ENCODE measurements at places on chromosomes 5 and 9.
A peak's percentile ranks its signal among the peaks of the same experiment; 100 is the strongest.

- DNase-seq = no peak
Observed at GRCh38 chr5:154868702-154869101, 10.3 kb downstream of the CNOT8 start.

DNA sequence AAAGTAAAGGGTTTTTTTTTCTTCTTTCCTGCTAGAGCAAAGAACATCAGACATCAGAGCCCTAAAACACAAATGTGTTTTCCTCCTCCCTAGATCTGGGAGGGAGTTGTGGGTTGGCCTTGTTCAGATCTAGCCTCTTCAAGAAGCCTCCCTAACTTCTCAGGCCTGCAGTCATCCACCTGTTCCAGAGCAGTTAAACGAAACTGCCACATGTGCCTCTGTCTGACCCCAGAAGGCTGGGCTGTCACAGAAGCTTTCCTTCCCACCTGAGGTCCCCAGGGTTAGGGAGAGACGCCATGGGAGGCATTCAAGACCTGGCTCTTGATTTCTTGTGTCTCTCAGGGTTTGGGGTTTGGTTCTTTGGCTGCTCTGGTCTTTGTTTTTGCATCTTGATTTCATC, 87.0 kb downstream of the DAB2IP start:
- no peak for DNase-seq

GRCh38 chr5:149464796-149465489, 85.9 kb upstream of the IL17B start:
- DNase-seq = no peak

- no peak for DNase-seq
Observed at GRCh38 chr9:112093147-112093869, 81.8 kb downstream of the SUSD1 start.

GRCh38 chr5:13997514-13997913, 53.0 kb upstream of the DNAH5 start:
- no peak for DNase-seq

DNA sequence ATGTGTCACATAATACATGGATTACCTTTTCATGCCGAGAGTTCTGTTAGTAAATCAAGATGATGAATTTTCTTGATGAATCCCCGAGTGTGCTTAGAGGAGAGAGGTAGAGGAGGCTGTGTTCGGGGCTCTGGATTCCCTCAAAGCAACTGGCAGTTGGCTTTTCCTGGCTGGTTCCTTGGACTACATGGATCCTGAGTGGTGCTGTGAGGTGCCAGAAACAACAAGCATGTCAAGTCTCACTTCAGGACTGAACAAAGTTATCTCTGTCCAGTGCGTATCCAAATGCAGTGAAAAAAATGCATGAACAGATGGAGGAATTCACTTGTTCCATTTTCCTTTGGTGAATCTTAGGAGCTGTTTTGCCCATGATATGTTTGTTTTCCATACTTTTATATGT, 231.7 kb downstream of the FBXL7 start:
- DNase-seq = no peak

DNA sequence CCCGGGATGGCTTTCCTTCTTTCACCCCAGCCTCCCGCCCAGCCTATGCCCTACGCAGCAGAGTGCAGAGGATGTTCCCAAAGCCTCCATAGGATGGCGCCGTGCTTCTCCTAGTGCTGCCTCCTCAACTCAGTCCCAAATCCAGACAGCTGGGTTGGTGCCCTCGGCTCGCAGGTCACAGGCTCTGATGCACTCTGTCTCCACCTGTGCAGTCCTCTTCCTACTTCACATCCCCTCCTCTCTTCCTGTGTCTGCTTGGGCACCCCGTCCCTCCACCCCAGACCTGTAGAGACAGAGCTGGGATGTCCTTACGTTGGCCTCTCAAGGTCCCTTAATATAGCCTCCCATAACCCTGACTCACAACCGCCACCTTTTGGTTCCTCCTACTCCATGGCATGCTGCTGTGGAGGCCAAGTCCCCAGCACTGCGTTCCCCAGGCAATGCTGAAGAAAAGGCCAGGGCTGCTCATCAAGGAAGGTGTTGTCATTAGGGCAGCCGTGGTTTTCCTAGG, 314.4 kb downstream of the GADD45G start:
- peak; percentile 2 for DNase-seq

DNA sequence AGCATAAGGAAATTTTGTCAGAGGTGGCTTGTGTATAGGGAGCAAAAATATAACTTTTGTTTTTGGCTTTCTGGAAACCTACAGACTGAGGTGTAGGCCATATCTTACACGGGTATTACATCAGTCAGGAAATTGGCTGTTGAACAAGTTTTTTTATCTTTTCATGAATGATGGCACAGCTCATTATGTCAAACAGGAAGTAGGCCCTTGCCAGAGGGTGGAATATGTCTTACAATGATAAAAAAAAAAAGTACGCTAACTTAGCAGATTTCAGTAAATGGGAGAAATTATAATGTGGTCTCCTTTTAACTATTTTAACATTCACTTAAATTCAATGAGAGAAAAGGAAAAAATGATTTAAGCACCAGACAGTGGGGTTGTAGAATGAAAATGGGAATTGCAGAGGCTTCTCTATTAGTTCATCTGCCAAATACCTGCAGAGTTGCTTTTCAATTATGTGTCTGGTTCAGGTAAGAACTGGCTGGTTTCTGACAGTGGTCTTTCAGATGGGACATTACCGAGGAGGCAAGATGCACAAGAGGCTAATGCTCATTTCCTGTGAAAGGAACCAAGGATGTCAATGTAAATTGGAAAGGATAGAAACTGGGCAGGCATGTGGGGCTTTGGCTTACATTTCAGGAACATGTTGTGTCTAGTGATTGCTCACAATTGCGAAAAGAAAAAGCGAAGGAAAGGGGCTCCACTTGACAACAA, 169.9 kb downstream of the NNT start:
- no peak for DNase-seq

DNA sequence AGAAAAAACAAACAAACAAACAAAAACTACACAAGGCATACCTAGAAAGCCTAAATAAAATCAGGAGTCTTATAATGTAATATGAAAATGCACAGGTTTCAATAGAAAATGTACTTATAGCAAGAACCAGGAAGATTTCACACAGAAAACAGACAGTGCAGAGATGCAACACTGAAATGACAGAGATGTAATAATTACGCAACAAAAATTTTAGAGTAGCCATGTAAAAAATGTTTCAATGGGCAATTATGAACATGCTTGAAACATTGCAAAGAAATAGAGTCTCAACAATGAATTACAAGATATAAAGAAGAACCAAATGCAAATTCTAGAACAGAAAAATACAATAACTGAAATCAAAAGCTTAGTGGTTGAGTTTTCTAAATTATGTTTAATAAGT, 405.9 kb downstream of the PLK2 start:
- no peak for DNase-seq

- no peak for DNase-seq
Observed at GRCh38 chr9:135167356-135167755, 79.9 kb downstream of the OLFM1 start.

DNA sequence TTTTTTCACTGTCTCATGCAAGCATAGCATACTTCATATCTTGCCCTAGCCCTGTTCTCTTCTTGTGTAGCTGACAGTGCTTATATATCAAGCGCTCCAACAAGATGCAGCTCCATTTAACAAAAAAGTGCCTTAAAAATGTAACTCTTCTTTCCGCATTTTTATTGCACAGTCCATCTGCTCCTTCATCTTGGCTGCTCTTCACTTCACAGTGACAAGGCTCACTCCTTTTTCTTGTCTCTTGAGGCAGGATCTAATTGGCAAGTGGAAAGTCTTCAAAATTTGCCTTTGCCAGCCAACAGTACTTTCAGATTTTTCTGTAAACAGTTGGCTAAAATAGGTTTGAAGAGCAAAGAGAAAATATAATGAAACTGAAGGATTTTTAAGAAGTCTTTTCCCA, 161.8 kb downstream of the PBX3 start:
- no peak for DNase-seq

GRCh38 chr5:153719324-153719723, 228.9 kb downstream of the GRIA1 start:
- DNase-seq = no peak

DNA sequence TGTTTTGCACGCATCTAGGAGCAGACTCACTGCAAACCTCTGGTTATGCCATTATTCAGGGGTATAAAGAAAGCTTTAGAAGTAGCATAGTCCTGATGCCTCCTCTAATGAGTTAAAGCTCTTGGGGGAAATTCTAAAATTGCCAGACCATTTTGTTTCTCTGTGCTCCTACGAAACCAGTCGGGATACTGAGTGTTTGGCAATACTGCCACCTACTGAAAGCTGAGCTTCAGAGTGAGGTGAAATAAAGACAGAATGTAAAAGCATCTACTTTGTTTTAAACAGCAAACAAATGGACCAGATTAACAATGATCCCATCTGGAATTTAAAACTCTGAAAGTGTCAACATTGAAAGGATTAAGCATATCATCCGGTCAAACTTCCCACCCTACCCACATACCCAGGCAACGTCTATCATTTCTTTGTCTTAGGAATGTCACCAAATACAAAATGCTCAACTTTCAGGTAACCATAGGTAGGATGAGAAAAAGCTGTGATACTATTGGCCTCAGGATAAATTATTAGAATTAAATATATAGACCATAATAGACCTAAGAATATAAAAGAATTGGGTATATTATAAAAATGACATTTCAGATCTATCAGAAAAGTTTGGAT, 77.8 kb upstream of the SHISAL2B start:
- DNase-seq = no peak

DNA sequence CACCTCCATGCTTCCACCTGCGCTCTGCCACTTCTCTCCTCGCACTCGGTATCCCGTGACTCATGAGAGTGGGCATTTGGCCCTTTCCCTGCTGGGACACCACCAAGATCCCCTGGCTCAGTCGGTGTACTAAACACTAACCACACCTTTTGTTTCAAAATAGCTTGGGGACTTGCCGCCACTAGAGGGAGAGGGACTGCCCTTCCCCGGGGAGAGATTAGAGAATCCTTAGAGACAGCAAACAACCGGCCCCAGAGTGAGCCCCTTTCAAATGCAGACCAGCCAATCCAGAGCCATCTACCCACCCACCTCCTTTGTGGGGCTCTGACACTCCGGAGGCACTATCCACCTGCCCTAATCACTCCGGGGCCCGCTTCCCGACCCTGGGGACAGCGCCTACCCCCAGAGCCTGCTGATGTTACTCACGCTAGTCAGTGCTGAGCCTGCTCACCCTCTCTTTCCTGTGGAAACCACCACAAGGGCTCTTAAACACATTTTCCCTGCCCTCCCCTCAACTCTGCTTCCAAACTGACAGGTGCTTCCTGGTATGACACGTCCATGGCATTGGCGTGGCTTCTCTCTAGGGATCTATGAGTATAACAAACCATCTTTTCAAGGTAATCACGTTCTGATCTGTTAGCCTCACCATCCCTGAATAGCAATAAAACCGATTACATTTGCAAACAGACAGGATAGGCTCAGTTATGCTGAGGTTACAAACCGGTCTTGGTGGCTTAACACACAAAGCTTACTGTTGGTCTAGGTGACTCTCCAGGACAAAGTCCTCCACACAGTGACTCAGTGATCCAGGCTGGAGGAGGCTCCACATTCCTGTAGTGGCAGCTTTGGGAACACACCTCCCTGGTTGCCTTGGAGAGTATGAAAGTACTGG, 180.1 kb upstream of the MVB12B start:
- DNase-seq = no peak

- no peak for DNase-seq
Observed at GRCh38 chr5:38670878-38671277, 114.4 kb upstream of the LIFR start.

- DNase-seq = no peak
Observed at GRCh38 chr9:135644631-135645218, 5.4 kb upstream of the GLT6D1 start.

- no peak for DNase-seq
Observed at GRCh38 chr5:103060424-103060954, 59.4 kb downstream of the GIN1 start.

GRCh38 chr9:134220311-134220710, 55.9 kb upstream of the RNU6ATAC start:
- DNase-seq = no peak

GRCh38 chr9:109473329-109473728, 24.8 kb downstream of the PTPN3 start:
- DNase-seq = no peak

DNA sequence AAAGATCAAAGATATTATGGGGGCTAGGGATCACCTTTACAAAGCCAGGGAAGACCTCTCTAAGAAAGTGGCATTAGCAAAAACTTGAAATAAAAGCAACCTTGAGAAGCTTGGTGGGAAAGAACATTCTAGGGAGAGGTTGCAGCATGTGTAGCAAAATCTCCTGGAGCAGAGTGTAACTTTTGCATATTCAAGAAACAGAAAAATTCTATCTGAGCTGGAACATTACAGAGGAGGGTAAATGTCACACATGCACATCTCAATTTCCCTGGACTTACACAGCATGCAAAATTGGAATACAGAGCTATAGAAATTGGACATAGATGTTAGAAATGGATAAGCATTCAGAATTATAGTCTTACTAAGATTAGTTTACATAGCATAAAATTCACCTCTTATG, 510.0 kb downstream of the CETN3 start:
- DNase-seq = no peak

- DNase-seq = no peak
Observed at GRCh38 chr5:80052464-80052863, 17.3 kb downstream of the THBS4 start.

Measured in activated gamma-delta T cell treated with anti-CD3 and anti-CD28 coated beads, Interleukin-2, amount 50 U/mL, for 16 hours (primary cell).